ENCODE measurements at places on chromosomes 7 and 10.

GRCh38 chr7:133698127-133698526 lies 429.0 kb upstream of the LRGUK start:
- no peak for DNase-seq

DNA sequence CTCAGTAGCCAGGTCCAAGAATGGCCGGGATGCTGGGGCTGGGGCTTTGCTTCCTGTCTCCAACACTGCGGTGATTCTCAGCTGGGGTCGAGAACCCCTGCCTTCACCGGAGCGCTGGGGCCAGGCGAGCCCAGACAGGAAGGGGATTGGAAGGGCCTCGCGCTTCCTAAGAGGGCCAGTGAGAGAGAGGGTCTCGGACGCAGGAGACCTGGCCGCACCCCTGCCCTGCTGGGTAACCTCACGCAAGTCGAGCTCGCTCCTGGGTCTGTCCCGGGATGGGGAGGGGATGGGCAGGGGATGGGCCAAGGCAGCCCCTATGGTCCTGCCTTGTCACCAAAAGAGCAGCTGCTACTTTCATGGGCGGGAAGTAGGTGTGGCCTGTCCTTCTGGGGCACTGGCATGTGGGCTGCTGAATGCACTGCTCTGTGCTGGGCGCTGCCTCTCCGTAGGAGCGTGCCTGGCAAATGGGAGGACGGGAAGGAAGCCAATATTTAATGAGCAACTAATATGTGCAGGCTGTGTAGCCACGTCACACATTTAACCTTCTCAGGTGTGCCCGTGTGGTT lies 20.0 kb downstream of the KCNK18 start:
- no peak for DNase-seq

DNA sequence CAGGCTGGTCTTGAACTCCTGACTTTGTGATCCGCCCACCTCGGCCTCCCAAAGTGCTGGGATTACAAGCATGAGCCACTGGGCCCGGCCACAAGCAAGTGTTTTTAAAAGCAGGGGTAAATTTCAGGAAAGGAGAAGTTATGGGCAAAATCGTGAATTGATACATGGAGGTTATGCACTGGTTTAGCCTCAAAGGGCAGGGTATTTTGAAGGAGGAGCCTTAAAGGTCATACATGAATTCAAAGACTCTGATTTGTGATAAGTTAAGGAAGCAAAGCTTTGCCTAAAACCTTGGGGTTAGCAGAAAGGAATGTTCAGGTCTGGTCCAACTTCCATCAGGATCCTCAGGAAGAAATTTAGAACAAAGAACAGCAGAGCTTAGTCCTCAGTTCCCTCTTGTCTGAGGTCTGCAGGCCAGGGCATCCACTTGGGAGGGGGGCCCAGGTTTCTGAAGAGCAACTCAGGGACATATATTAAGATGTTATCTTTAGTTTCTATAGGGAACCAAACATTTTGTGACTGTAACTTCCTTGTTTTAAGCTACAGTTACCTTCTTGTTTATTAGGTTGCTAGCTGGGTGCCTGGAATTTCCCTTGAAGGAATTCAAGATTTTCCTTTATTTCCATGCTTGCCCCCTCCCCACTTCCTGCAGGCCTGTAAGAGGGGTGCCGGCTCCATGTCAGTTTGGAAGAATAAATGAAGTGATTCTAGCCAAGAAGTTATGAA lies 2.8 kb upstream of the REPIN1 start:
- no peak for DNase-seq

DNA sequence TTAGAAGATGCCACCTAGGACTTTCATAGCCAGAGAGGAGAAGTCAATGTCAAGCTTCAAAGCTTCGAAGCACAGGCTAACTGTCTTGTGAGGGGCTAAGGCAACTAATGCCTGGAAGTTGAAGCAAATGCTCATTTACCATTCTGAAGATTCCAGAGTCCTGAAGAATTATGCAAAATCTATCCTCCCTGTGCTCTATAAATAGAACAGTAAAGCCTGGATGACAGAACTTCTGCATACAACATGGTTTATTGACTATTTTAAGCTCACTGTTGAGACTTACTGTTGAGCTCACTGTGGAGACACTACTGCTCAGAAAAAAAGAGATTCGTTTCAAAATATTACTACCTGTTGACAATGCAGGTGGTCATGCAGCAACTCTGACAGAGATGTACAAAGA lies 28.6 kb downstream of the TNS3 start:
- DNase-seq: no peak

DNA sequence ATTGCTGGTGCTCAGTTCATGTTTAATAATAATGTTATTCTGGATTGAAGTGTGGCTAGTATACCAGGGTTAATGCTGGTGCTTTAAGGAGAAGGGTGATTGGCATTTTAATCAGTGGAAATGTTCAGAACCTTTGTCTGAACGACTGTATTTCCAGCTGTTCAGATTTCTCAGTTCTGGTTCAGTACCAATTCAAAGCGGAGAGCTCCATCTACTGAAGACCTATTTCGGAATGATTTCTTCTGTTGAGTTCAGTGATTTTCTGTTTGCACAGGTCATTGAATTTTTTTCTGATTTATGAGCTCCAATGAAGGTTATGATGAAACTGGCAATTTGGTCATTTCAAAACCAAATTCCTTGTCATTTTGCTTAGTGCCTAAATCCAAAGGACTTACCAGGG lies 160.1 kb downstream of the EXOC4 start:
- no peak for DNase-seq

GRCh38 chr10:19847321-19847720 lies 31.1 kb downstream of the PLXDC2 start:
- no peak for DNase-seq

- DNase-seq: no peak
Observed at GRCh38 chr10:110755781-110756180, 111.6 kb downstream of the RBM20 start.

DNA sequence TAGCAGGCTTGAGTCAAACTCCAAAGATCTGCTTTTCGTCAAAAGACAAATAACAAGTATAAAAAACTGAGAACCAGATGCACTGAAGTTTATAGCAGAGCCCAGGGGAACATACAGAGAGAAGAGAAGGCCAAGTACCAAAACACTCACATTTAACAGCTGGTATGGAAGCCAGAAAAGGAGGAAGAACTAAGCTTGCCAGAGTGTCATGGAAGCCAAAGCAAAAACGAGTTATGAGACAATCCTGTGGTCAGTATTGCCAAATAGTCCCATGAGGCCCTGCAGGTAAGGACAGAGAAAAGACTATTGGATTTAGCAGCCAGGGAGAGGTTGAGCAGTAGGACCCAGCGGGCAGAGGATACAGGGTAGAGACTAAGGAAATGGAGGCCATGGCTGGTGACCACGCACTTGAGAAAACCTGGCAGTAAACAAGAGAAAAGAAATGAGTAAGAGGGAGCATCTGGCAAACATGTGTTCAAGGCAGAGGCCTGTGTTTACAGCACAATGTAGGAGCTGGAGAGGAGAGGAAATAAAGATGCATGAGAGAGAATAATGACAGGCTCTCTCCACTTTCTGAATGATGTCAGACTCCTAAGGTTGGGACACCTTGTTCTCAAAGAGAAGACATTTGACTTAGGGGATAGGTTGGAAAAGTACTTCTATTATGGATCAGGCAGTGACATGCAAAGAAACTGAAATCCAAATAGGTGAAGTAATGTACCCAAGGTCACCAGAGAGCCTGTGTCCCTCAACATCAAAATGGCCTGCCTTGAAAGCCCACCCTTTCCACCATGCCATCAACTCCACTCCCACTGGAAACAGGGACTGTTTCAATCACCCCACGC lies 9.1 kb downstream of the CREB3L2 start:
- DNase-seq: no peak

GRCh38 chr7:27184337-27185012 lies 557 bp downstream of the HOXA11 start:
- DNase-seq: no peak

DNA sequence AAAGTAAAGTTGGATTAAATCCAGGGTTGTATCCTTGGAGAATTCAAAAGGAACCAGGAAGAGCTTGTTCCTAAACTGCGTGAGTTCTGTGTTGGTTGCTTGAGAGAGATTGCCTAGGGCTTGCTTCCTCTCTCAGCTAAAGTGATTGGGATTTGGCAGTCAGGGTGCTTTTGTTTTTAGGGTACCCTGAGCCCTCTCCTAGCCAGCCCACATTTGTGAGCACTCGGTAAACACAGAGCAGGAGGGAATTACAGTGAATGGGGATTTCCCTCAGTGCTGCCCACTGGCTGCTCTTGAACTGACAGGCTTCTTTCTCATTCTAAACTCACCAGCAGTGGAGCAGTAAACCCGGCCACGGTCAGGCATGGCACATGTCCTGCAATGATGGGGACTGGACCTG lies 146.9 kb downstream of the TPST1 start:
- no peak for DNase-seq

GRCh38 chr7:110317541-110318265 lies 773.2 kb upstream of the LRRN3 start:
- no peak for DNase-seq

GRCh38 chr10:111600772-111601171 lies 523.9 kb downstream of the ADRA2A start:
- no peak for DNase-seq

- no peak for DNase-seq
Observed at GRCh38 chr7:31850601-31851000, 163.6 kb downstream of the PPP1R17 start.

- DNase-seq: no peak
Observed at GRCh38 chr10:113030453-113030852, 80.4 kb downstream of the TCF7L2 start.

- no peak for DNase-seq
Observed at GRCh38 chr10:11877591-11877905, 54.4 kb downstream of the PROSER2 start.

GRCh38 chr10:24452030-24452429 lies 243.1 kb downstream of the KIAA1217 start:
- DNase-seq: no peak

GRCh38 chr7:106255246-106255645 lies 29.5 kb downstream of the NAMPT start:
- no peak for DNase-seq

DNA sequence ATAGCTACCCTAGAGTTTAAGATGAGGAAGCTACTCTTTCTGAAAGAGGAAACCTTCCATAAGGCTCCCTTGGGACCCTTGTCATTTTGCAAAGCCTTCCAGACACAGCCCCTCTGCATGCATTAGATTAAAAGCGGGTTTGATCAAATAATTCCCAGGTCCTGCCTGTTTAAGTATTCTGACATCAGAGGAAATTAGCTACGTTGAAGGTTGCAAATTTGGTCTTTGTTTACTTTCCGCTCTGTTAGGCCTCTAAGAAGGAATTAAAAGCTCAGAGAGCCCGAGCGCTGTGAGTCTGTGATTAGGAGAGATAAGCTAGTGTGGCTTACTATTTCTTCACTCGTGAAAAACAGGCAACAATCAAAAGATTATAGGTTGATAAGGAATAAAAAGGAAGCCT lies 1.4 kb upstream of the THSD7A start:
- no peak for DNase-seq

- DNase-seq: no peak
Observed at GRCh38 chr7:135192914-135193536, 18.3 kb downstream of the WDR91 start.

DNA sequence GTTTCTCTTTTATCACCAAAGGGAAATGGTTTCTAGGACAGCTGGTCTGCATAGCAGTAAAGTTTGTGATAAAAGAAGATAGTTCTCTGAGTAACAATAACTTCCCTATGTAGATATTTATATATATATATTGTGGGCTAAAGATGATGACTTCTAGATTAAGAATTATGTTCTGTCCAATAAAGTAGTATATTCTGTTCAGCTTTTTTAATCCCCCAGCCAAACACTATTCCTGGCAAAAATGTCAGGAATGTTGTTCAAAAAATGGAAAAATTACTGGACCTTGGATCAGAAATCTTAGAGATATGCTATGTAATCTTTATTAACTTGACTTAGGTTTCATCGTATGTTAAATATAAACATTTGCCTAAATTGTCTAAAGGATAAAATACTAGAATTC lies 136.3 kb upstream of the GNAI1 start:
- no peak for DNase-seq

DNA sequence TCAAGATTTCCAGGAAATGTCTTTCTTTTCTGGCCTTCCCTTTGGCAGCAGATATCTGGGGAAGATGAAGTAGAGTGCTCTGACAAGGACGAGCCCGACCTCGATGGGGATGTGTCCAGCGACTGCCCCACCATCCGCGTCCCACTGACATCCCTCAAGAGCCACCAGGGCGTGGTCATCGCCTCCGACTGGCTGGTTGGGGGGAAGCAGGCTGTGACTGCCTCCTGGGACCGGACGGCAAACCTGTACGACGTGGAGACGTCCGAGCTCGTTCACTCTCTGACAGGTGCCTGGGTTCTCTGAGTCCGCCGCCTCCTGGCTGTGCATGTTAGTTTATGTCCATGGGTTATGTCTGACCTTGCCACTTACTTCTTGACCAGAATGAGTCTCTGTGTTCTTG lies 47.4 kb downstream of the WDR37 start:
- no peak for DNase-seq

GRCh38 chr7:20329389-20330238 lies 1.1 kb upstream of the ITGB8 start:
- DNase-seq: no peak

- peak; percentile 42 for DNase-seq
Observed at GRCh38 chr10:68826764-68827591, at the start of gene STOX1. STOX1 (plus strand) TSS chr10:68827531; CDS start chr10:68827624, 93 bp downstream.

GRCh38 chr7:96869538-96869937 lies 135.8 kb upstream of the DLX6 start:
- no peak for DNase-seq

GRCh38 chr7:75040512-75040911 lies 33.1 kb downstream of the RCC1L start:
- no peak for DNase-seq

DNA sequence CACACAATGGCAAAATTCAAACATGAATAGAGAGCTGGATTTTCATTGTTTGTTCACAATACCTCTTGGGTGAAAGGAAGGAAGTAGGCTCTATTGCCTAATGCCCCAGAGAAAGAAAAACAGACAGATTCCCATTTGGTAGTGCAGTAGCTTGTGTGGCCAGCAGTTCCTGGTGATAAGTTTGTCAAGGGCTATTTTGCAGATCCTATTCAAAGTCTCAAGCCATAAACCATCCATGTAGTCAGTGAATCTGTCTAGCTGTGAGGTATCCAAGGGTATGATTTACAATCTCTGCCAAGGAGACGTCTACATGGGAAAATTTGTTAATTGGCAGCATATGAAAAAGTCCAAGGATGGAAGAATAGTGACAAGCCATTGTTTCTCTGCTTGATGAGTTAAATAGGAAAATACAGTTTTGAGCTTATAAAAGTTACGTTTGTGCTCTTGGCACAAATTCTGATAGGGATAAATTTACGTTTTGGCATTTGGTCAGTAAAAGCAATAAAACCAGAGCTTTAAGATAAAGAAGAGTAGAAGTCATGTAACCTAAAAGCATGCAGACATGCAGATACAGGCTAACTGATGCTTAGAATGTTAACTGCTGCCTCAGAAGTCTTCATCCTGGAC lies 269.1 kb downstream of the GATA3 start:
- DNase-seq: no peak

GRCh38 chr10:74255214-74255613 lies 104.2 kb downstream of the ADK start:
- no peak for DNase-seq

Data from activated T-helper 9 cell treated with anti-CD3 and anti-CD28 coated beads, Interleukin-2, amount 50 U/mL, for 16 hours (primary cell).